Activated naive CD4-positive, alpha-beta T cell treated with anti-CD3 and anti-CD28 coated beads, Interleukin-2, amount 10 ng/mL, durations not matched to agents 5 hours and 36 hours (primary cell): ENCODE measurements at places on chromosomes 3 and 15. TPM values are rescaled to one million over a fixed set of nuclear protein-coding genes. Genes with fewer than 3 reads are reported as not detected.

NR2E3 gene
- total RNA-seq: not detected

RBP2 gene
- total RNA-seq: not detected

SAMMSON gene
- total RNA-seq: not detected

RASSF1 gene
- 102 TPM for total RNA-seq

MELTF gene
- total RNA-seq: 7.8 TPM

GOLGA6B gene
- not detected for total RNA-seq
